Ovary (tissue), 10 donors: ENCODE measurements at places on chromosomes 3 and 15. TPM values are rescaled to one million over a fixed set of nuclear protein-coding genes. Genes with fewer than 3 reads are reported as not detected.

NRROS gene
- 2.9 TPM for polyA plus RNA-seq

PRSS50 gene
- not detected for polyA plus RNA-seq

PAQR5 gene
- polyA plus RNA-seq = 2.4 TPM

CCR2 gene
- polyA plus RNA-seq = 6.0 TPM

SMCO1 gene
- polyA plus RNA-seq = not detected

ROPN1 gene
- polyA plus RNA-seq = not detected

CYP1A2 gene
- not detected for polyA plus RNA-seq

STRA6 gene
- polyA plus RNA-seq = 0.64 TPM

PAQR9 gene
- polyA plus RNA-seq = 0.07 TPM

RBP2 gene
- 0.13 TPM for polyA plus RNA-seq

KIF15 gene
- polyA plus RNA-seq = 0.31 TPM

RASA2 gene
- 10.2 TPM for polyA plus RNA-seq

ITIH1 gene
- 0.45 TPM for polyA plus RNA-seq

SOX14 gene
- not detected for polyA plus RNA-seq

TMEM158 gene
- 3.2 TPM for polyA plus RNA-seq

SCAANT1 gene
- polyA plus RNA-seq = not detected

AHSG gene
- polyA plus RNA-seq = not detected

AMOTL2 gene
- polyA plus RNA-seq = 32.9 TPM

CCDC39 gene
- 0.30 TPM for polyA plus RNA-seq

POPDC2 gene
- polyA plus RNA-seq = 4.6 TPM

KCNAB1 gene
- 8.0 TPM for polyA plus RNA-seq

SLC2A2 gene
- not detected for polyA plus RNA-seq

GOLGA8T gene
- not detected for polyA plus RNA-seq

CLRN1 gene
- polyA plus RNA-seq = not detected

MBD4 gene
- polyA plus RNA-seq = 19.5 TPM

PPP1R2 gene
- polyA plus RNA-seq = 47.3 TPM

NOX5 gene
- polyA plus RNA-seq = 1.1 TPM

TMEM45A gene
- 72.0 TPM for polyA plus RNA-seq

DAZL gene
- polyA plus RNA-seq = not detected

CCDC71 gene
- 6.9 TPM for polyA plus RNA-seq

FGD5 gene
- 11.5 TPM for polyA plus RNA-seq

ISLR2 gene
- 0.43 TPM for polyA plus RNA-seq

KBTBD12 gene
- polyA plus RNA-seq = 0.87 TPM

CX3CR1 gene
- 0.29 TPM for polyA plus RNA-seq

CPLX3 gene
- not detected for polyA plus RNA-seq

LRRC34 gene
- polyA plus RNA-seq = 1.7 TPM

CELSR3 gene
- polyA plus RNA-seq = 0.69 TPM

TRH gene
- polyA plus RNA-seq = 0.54 TPM

P3H2 gene
- 359 TPM for polyA plus RNA-seq

TMEM42 gene
- 11.8 TPM for polyA plus RNA-seq

LYZL4 gene
- polyA plus RNA-seq = not detected

NMD3 gene
- 25.9 TPM for polyA plus RNA-seq

HACD2 gene
- 13.1 TPM for polyA plus RNA-seq

NEK10 gene
- polyA plus RNA-seq = 0.92 TPM

CIB2 gene
- 5.3 TPM for polyA plus RNA-seq

LHFPL4 gene
- polyA plus RNA-seq = not detected

CDHR4 gene
- 0.16 TPM for polyA plus RNA-seq

APOD gene
- polyA plus RNA-seq = 748 TPM

TNFSF10 gene
- 32.0 TPM for polyA plus RNA-seq

SERPINI2 gene
- polyA plus RNA-seq = not detected

SPG11 gene
- 40.4 TPM for polyA plus RNA-seq

CCNB2 gene
- polyA plus RNA-seq = 2.5 TPM

NANOGP8 gene
- 0.16 TPM for polyA plus RNA-seq

FBXO40 gene
- 0.63 TPM for polyA plus RNA-seq
